Kasumi-1 (cell line): ENCODE measurements at places on chromosomes 16 and 17.

GRCh38 chr16:51907680-51908079 is 639.3 kb downstream of the TOX3 start:
- no peak for DNase-seq

DNA sequence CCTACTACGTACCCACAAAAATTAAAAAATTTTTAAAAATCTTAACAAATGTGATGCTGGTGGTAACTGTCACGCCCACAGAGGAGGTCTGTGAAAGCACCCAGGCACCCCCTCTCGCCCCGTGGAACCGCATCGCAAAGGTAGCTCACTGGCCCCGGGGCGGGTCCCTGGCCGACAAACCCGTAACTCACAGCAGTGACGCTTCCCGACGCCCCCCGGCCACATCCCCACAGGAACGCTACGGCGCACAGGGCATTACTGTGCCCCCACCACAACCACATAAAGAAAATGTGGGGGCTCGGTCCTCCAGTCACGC is 366 bp downstream of the ANKS3 start:
- DNase-seq = no peak

GRCh38 chr16:69727916-69728270 is 1.5 kb upstream of the NQO1 start:
- no peak for DNase-seq

GRCh38 chr17:3796822-3797170 is 4.2 kb downstream of the ITGAE start:
- no peak for DNase-seq

DNA sequence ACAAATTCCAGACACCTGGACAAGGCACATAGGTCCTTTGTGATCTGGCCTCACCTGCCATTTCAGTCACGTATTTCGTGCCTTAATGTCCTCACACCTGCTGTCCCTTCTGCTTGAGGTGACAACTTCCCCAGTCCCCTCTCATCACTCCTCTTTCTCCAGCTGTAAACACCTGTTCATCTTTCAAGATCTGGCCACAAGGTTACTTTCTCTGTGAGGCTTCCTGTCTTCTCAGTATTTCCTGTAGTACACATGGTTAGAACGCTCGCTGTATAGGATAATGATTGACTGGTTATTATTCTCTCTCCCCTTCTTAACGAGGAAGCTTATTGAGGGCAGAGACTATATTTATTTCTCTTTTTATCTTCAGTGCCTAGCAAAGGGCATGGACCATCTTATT is 74.5 kb upstream of the PMFBP1 start:
- no peak for DNase-seq

- DNase-seq = no peak
Observed at GRCh38 chr17:1031711-1032110, 34.8 kb downstream of the TIMM22 start.

DNA sequence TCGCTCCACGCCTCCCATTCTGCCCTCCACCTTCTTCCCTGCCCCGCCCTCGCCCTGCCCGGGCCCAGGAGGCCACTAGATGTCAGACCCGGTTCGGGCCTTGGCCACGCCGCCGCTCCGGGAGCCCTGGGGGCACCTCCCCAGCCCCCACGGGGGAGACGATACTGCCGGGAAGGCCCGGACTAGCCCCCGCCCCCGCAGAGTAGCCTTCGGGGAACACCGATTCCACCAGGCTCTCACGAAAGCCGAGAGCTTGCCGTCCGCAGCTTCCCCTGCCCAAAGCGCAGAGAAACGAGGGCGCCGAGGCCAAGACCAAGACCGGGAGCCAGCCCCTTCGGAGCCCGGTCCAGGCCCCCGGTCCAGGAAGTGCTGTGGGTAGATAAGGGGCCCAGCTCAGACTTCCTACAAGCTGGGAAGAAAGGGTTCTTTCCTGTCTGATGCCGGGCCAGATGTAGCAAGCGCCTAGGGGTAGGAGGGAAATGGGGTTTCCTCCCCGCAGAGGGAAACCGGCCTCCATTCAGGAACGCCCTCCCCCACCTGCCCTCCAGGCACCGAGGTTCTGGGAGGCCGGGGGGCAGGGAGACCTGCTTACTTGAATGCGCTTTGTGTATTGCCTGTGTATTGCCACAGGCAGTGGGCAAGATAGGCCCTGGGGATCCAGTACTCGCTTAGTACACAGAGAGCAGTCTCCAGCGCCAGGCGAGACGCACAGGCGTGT is 806 bp upstream of the CYB561 start:
- DNase-seq = peak; percentile 99

- DNase-seq = no peak
Observed at GRCh38 chr17:65914784-65915342, 277.1 kb downstream of the CEP112 start.

GRCh38 chr17:21774263-21774662 is 81.9 kb downstream of the KCNJ18 start:
- DNase-seq = no peak

GRCh38 chr17:15412606-15413005 is 54.8 kb downstream of the CDRT4 start:
- no peak for DNase-seq

DNA sequence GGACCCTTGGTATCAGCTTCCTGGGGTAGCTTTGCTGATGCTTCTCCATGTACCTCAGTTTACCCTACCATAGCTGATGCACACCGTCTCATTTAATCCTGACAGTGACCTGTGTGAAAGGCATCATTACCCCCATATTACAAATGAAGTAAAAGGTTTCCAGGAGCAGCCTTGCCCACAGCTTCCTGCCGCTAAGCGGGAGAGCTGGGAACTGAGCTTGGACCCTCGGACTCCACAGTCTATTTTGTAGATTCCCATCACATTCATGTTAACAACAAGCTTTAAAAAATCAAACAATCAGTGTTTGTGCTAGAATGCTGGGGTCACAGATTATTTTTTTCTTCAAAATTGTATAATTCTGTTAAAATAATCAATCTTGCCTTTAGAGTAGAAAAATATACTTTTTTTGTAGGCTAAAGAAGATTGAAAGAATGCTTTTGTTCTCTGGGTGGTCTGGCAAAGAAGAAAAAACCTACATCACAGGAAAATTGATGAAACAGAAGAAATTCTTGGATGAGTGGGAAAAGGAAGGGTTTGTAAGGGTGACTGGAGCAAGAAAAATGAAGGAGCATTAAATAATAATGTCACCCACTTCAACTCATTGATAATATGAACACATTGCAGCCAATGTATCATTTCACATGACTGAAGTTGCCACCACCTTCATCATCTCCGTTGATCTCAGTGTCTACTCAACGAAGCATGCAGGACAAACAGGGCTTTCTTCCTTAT is 9.5 kb upstream of the USP10 start:
- DNase-seq = no peak

GRCh38 chr17:40450175-40450574 is 6.9 kb downstream of the IGFBP4 start:
- peak; percentile 27 for DNase-seq
